ENCODE measurements at places on chromosomes 4 and X.
A peak's percentile ranks its signal among the peaks of the same experiment; 100 is the strongest.

GRCh38 chr4:182748949-182749348 is 168.2 kb downstream of the DCTD start:
- DNase-seq: no peak

DNA sequence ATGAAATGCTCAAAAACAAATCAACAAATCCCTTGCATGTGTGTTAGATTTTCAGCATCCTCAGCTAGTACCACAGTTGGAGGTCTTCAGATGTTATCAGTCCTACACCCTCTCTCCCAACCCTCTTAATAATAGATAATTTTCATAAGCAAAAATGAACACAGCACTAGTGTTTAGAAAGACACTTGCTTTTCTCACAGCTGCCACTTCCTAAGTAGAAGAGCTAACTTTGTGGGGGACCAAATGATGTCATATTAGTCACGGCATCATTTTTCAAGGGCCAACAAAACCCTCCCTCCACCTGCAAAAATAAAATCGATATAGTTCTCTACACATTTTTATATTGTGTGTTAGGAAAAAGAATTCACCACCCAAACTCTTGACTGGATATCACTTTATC is 163.5 kb upstream of the GYPA start:
- DNase-seq: no peak

GRCh38 chr4:53752124-53752523 is 160.8 kb upstream of the LNX1 start:
- DNase-seq: no peak

DNA sequence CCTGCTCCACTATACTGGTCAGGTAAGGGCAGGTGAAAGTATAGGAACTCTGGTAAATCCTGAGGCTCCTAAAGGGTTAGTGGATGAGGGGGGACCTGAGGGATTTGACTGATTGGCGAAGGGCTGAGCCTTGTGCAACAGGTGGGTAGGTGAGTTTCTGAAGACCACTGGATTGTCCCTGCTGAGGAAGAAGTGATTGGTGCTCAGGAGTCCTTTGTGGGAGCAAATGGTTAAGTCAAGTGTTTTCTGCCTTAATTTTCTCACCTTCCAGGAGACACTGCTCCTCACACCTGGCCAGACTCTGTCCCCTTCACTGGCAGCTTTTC is 156.6 kb downstream of the AMMECR1 start:
- DNase-seq: no peak

DNA sequence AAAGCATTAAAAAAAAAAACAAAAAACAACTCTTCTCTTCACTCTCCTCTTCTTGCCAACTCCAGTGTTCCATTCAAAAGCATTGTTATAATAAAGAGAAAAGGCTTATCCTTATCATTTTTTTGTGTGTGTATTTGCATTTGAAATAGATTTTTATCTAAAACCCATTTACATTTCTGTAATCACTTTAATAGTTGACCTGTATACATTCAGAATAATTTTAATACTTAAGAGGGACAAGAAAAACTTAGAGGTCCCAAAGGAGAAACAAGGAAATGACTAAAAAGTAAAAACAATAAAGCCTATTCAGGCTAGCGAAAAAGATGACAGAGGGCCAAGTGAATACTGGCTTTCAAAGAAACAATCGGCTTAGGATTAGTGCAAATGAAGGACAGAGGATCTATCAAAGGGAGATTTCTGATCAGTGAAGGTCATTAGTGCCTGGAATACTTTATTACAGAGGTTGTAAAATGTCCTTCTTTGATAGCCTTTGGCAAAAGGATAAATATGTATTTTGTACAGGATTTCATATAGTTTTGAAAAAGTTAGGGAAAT is 808.3 kb downstream of the RPA4 start:
- no peak for DNase-seq

DNA sequence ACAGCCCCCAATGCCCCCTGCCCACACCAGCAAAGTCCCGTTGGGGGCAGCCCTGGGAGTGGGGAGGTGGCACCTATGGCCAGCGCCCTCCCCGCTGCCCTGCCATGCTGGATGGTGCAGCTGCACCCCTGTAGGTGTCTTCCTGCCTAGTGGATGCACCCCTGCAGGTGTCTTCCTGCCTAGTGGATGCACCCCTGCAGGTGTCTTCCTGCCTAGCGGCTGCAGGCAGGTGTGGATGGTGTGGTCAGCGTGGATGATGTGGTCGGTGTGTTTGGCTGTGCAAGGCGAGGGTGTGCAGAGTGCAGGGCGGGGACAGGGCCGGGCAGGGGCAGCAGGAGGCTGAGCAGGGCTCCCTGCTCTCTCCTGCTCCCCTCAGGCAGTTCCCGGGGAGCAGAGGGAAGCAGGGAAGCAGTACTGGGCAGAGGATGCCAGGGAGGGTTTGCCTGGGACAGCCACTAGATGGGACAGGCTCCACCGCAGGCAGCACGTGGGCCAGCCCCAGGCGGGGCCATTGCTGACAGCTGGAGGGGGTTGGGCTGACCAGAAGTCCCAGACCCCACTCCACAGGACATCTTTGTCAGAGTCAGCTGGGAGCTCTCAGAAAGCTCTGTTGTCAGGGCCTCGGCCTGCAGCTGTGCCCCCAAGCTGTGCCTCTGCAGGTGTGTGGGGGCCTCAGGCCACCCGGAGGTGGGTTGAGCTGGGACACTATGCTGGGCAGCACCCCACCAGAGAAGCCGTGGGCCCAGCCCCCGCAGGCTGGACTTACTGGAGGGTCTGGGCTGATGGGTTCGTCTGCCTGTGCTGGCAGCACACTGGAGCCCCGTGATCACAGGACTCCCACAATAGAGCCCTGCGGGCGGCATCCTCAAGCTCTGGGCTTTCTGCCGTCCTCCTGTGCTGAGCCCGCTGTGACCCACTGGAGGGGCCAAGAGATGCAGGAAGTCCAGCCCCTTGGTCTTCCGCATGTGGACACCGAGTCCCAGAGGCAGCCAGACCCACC is 23.7 kb downstream of the DOK7 start:
- no peak for DNase-seq

GRCh38 chr4:106854569-106855351 is 181.4 kb downstream of the DKK2 start:
- no peak for DNase-seq

- no peak for DNase-seq
Observed at GRCh38 chrX:13579661-13580060, 10.3 kb downstream of the EGFL6 start.

GRCh38 chr4:6196871-6197270 is 3.5 kb downstream of the JAKMIP1 start:
- DNase-seq: no peak

DNA sequence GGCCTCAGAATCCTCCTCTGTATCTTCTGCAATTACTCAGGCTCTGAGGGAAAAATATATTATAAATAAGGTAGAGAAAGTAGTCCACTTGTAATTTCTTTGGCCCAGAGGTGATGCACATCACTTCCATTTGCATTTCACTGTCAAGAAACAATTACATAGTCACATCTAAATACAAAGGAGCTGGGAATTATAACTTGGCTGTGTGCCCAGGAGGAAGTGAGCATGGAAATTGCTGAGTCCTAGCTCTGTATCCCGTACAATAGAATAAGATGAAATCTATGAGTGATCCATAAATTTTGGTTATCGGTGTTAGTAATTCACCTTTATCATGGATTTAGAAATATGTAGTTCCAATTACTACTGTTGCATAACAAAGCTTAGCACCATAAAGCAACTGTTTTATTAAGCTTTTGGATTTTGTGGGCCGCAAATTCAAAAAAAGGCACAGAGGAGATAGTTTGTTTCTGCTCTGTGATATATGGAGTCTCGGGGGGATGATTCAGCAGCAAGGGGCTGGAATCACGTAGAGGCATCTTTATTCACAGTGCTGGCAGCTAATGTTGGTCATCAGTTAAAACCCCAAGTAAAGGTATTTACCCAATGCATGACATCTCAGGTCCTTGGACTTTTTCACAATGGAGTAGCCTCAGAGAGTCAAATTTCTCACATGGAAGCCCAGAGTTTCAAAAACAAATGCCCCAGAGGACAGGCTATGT is 241.4 kb upstream of the GALNT7 start:
- DNase-seq: no peak

DNA sequence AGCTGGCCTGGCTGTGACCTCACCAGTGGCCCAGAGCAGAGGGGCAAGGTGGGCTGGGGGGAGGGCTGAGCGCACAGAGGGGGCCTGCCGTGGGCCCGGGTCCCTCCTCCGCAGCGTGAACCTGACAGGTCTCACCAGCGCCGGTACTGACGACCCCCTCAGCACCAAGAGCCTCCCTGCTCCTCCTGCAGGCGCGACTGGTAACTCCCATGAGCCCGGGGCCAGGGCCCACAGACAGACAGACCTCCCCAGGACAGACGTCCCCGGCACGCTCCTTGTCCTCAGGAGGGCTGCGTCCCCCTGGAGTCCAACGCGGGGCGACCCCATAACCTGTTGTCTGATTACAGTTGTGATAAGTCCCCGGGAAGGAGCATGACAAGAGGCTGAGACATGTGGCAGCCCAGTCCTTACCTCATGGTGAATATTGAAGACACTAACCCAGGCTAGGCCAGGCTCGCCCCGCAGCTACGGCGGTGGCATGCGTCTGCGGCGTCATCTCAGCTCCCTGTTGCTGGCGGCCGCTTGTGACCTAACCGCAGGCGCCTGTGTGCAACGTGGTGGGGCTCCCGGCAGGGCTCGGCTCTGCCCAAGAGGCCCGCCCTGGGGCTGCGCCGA is 8.5 kb downstream of the AKAP17A start:
- DNase-seq: no peak

- DNase-seq: no peak
Observed at GRCh38 chr4:10080589-10081217, 35.9 kb downstream of the WDR1 start.

DNA sequence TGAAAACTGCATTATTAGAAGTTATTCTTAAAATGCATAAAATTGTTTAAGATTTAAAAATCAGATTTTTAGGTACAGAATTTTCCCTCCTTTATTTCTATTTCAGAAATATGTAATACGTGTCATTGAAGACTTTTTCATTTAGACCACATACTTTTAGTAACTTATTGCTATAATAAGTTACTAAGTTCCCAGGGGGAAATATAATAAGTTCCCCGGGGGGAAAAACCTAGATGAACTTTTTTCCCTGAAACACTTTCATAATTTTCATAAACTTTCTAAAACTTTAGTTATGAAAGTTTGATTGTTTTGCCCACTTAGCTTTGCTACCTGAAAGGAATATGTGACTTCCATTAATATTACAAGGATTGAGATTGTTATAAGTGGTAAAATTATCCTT is 1341.5 kb upstream of the IGFBP7 start:
- no peak for DNase-seq

GRCh38 chr4:48307528-48307927 is 33.8 kb upstream of the SLAIN2 start:
- DNase-seq: no peak

GRCh38 chr4:5991405-5991804 is 26.8 kb downstream of the C4orf50 start:
- DNase-seq: no peak

- DNase-seq: no peak
Observed at GRCh38 chr4:163930086-163930485, 435.6 kb downstream of the TMA16 start.

GRCh38 chr4:114040319-114041116 is 61.1 kb upstream of the ARSJ start:
- DNase-seq: no peak

- DNase-seq: no peak
Observed at GRCh38 chrX:45472968-45473367, 272.3 kb upstream of the DIPK2B start.

DNA sequence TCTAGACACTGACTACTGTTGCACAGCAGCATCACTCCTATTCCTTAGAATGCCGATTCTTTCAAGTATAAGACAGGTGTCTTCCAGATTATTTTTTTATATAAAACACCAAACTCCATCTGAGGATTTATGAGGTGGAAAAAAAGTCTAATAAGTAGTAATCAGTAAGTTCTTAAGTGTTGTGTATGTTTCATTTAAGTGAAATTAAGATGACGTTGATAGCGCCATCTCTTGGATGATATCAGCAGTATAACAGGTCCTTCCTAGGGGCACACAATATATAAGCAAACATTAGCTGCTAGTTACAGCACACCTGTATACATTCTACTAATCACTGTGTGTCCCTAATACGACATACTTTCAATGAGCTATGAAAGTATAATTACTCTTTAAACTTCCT is 99.6 kb upstream of the STS start:
- DNase-seq: peak; percentile 21

GRCh38 chr4:152200511-152201333 is 335.2 kb downstream of the FBXW7 start:
- no peak for DNase-seq

DNA sequence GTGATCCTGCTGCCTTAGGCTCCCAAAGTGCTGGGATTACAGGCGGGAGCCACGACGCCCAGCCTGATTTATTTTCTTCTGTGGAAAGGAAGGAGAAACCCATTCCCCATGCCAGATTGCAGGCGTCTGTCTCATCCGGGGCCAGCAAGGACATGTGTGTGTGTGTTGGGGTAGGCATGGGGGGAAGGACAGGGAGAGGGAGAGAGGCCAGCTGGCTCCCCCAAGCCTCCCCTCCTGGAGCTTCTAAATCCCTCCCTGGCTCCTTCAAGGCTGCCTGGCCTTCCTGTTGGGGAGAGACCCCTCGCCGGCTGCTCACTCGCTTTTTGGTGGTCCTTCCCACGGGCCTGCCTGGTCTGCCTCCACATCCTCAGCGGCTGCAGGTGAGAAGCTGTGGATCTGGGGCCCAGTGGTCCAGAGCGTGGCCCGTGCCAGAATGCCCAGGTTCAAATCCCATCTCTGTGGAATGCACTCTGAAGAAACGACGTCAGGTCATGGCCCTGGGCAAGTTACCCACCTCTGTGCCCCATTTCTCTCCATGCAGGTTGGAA is 1.3 kb upstream of the PLXNB3 start:
- DNase-seq: no peak

DNA sequence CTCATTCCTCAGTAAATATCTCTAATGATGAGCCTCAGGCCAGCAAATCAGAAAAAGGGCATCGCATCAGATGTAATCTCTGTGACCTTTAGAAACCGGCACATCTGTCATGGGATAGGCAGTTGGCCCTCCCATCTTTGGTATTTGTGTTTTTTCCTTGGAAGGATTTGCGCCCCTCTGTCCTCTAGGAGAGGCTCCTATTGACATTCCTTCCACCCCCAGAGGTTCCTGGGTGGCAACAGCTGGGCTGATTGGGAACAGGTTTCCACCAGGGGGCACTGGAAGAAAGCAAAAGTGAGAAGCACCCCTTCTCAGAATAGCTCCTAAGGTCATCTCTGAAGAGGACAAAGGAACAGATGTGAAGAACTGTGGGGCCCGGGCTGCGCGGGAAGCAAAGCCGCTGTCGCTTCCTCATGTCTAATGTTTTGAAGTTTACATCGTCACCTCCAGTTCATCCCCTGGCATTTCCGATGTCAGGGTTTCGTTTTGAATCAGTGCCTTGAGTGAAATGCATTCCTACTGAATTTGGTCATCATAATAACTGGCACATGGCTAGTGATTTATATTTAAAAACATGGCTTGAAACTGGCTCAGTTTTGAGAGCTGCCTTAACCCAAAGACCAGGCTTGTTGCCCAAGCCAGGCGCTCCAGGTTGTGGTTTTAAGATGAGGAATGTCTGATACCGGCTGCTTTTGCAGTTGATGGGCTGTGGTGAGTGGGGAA is 6.2 kb downstream of the TXK start:
- peak; percentile 16 for DNase-seq

GRCh38 chrX:76126851-76127250 is 46.0 kb upstream of the PBDC1 start:
- DNase-seq: no peak
